Upper lobe of right lung (tissue), 1 donor: ENCODE measurements at places on chromosomes 3 and 15. TPM values are rescaled to one million over a fixed set of nuclear protein-coding genes. Genes with fewer than 3 reads are reported as not detected.

PRSS50 gene
- 0.20 TPM for total RNA-seq

CAPN3 gene
- total RNA-seq: 45.4 TPM

P2RY1 gene
- total RNA-seq: 22.5 TPM

FGD5 gene
- total RNA-seq: 84.2 TPM

GRCh38 chr3:127406309-127407025, 118.6 kb upstream of the PRR20G start:
- peak; percentile 46 for DNase-seq

DNA sequence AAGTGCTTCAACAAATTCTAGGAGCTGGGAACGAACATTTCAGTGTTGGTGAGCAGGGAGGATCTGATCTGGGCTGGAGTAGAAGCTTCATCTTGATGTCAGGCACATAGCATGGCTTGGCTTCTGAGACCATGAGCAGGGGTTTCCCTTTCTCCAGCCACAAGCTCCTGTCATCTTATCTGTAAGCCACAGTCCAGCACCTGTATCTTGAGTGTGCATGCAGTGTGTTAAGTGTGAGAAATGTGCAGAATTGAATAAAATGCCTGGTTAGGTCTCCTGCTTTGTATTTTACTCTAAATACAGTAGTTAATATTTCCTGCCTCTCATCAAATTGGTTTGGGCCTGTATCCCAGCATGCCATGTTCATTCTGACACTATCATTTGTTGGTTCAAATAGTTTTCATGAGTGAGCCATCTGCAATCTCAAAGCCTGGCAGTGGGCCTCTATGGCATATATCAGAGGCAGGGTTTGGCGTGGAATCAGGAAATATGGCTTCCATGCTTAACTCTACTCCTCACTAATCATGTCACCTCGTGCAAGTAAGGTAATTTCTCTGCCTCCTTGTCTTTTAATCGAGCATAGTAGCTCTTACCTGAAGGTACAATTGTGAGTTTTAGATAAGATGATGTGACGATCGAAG, 43.3 kb downstream of the TLNRD1 start:
- DNase-seq: no peak

DNA sequence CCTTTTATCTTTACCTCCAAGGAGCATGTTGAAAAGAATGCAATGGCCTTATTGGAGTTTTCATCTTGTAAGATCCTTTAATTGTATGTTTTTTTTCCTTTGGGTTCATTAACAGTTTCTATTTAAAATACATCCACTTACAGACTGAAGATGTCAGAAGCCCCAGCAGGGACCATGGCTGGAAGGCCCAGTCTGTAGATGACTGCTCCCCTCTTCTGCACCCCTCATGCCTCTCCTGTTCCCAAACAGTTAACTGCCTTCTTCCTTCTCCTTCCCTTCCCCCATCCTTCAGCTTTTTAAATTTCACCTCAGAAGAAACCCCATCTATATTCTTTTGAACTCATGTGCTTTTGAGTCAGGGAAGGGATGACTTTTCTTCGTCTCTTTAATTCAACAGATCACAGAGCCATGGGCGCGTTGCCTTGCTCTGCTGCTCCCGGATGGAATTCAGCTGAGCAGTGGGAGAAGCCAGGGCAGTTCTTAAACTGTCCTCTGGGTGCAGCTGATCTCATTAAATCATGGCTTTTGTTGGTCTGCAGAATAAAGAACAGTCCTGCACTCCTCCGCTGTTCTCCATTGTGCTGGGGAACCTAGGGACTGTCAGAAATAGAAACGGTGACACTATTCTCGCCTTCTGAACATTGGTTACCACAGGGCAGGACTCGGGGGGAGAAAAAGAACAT, 71.5 kb upstream of the EIF1B start:
- no peak for DNase-seq

GRCh38 chr3:134860141-134860540, 65.1 kb downstream of the EPHB1 start:
- no peak for DNase-seq

DNA sequence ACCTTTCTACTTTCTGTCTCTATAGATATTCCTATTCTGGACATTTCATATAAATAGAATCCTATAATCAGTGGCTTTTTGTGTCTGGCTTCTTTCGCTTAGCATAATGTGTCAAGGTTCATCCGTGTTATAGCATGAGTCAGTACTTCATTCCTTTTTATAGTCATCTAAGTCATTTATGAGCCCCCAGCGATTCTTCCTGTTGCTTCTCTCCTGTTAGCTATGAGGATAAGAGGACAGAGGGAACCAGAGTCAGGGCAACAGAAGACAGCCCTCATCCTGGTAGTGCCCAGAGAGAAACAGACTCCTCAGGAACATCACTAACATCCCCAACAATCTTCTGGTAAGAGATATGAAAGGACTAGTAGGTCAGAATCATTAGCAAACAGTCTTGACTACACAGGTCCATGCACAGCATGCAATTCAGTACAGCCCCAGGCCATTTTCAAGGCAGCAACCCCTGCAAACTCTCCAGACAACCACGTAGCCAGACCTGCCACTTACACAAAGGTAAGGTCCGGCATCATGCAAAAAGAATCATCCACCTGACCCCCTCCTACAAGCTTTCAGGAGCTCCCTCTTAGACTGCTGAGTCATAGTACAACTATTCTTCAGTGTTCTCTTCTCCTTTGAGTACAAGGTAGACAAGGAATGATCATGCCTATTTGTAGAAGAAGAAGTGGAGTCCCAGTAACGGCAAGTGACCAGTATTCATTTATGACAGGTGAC, 91.5 kb downstream of the MYLK start:
- no peak for DNase-seq

- DNase-seq: no peak
Observed at GRCh38 chr15:63370764-63371163, 10.9 kb downstream of the CA12 start.

GRCh38 chr3:70889162-70890019, 577.0 kb upstream of the MDFIC2 start:
- no peak for DNase-seq

- DNase-seq: no peak
Observed at GRCh38 chr3:70981231-70981880, 602.2 kb downstream of the FOXP1 start.

GRCh38 chr3:114760679-114761078, 386.4 kb downstream of the ZBTB20 start:
- no peak for DNase-seq

- DNase-seq: no peak
Observed at GRCh38 chr3:61524933-61525332, 36.4 kb upstream of the PTPRG start.

DNA sequence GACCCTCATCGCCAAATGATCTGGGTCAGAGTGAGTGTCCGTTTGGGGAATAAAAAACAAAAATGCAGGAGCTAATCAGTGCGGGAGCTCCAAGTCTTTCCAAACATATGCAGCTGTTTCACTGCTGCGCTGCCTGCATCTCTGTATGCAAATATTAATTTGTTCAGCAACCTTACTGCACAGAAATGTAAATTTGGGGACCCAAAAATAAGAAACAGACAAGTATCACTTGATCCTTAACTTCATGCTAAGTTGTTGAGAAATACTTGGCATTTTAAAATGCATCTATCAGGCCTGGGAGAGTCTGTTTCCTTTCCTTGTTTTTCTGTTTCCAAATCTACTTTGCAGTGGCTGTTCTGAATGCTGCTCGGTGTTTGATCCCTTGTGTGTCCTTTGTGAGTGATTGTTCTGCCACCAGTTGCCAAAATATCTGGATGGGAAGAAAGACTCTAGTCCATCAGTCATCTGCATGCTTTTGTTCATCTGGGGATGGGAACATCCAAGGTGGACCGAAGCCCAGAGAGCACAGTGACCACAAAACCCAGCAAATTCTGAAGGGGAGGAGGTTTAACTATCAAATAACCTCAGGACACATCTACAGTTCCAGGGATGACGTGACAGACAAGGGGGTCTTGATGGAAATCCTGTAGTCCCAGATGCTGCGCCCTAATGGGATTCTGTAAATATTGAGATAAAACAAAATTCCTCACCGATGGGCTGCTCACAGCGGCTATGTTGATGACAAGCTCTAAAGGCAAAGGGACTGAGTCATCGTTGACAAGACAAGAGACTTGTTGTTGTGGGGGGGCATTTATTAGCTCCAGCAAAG, 199.5 kb upstream of the WNT5A start:
- DNase-seq: no peak

DNA sequence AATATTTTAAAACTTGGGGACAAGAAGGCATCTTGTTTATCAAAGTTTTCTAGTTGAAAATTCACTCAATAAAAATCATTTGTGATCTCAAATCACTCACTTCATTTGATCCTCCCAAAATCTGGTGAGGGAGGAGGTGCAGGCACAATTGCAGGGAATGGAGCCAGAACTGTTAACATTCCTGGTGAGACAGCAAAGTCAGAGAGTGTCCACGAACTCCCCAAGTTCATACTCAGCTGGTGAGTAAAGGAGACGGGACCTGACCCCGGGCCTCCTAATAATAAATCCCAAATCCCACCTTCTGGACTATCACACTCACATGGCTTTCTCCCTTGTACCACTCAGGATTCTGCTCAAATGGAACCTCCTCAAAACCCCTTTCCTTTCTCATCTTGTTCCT, 252.3 kb upstream of the LRTM1 start:
- no peak for DNase-seq

GRCh38 chr15:70060214-70060992, 37.3 kb downstream of the TLE3 start:
- DNase-seq: no peak

- DNase-seq: no peak
Observed at GRCh38 chr3:150721285-150722130, 17.8 kb upstream of the ERICH6 start.

DNA sequence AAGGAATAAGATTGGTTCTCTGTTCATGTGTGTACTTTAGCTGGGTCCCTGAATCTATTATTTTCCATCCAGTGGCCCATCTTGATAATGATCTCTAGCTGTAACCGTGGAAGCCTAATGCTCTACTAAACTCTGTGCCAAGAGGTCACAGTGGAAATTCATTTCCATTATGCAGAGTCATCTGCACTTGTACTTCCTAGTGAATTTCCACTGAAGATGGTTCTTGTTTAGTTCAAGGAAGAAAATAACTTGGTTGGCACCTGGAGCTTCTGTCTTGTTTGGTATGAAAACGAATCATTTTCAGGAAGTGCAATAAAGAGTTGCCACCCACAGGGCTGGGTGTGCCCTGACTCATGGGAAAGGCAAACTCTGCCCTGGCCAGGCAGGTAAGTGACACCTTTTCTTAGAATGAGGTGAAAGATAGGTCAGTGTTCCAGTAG, 10.3 kb downstream of the LPP start:
- no peak for DNase-seq

- DNase-seq: no peak
Observed at GRCh38 chr3:106631373-106632108, 745.7 kb upstream of the CCDC54 start.

- peak; percentile 95 for DNase-seq
Observed at GRCh38 chr15:40906091-40906990, 12.1 kb downstream of the VPS18 start.

DNA sequence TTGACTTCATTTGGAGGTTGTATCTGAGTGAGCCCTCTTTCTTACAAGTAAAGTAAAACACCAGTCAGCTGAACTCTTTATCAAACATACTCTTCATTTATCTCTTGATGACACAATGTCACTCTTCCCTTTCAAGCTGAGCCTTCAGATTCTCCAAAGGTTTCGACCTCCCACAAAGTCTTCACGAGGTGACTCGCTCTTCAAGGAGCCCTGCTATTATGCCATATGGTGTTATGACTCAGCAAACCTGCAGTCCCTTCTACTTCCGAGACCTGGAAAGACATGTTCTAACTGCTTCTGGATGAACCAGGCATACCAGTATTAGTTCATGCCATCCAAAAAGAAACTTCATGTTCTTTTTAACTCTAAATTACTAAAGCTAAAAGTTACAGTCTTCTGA, 23.1 kb downstream of the AADAC start:
- DNase-seq: no peak

GRCh38 chr3:81554801-81555200, 206.6 kb downstream of the GBE1 start:
- no peak for DNase-seq

GRCh38 chr3:106759731-106760130, 617.5 kb upstream of the CCDC54 start:
- DNase-seq: no peak

DNA sequence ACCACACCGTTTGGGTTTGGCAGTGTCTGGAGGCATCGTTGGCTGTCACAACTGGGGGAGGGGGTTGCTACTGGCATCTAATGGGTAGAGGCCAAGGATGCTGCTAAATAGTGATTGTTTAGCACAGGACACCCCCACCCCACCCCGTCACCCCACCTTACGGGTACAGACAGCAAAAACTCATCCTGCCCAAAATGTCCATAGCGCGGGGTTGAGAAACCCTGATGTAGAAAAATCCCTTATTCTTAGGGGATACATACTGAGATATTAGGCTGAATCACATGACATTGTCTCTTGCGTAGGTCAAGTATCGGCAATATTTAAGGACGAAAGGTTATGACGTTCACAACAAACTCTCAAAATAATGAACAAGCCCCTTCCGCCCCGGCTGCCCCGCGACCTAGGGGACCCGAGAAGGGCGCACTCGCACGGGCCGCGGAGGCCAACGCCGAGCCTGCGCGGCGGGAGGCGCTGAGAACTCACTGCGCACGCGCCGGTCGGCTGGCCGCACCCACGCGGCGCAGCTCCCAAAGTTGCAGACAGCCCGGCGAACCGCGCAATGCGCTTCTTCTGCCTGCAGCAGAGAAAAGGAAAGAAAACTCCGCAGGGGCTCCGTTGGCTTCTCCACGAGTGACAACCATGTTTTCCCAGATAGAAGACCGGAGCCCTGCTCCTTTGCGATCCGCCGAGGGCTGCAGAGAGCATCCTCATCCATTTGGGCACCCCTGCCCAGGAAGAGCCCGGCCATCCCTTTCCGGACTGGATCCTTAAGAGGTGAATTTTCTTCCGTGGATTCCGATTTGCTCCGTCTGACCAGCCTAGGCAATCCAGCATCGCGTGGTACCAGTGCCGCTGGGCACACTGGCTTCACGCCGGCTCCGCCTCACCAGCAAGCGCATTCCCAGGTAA, 136.8 kb upstream of the CCDC54 start:
- DNase-seq: peak; percentile 88

- DNase-seq: no peak
Observed at GRCh38 chr15:49709646-49710214, 88.9 kb downstream of the DTWD1 start.

DNA sequence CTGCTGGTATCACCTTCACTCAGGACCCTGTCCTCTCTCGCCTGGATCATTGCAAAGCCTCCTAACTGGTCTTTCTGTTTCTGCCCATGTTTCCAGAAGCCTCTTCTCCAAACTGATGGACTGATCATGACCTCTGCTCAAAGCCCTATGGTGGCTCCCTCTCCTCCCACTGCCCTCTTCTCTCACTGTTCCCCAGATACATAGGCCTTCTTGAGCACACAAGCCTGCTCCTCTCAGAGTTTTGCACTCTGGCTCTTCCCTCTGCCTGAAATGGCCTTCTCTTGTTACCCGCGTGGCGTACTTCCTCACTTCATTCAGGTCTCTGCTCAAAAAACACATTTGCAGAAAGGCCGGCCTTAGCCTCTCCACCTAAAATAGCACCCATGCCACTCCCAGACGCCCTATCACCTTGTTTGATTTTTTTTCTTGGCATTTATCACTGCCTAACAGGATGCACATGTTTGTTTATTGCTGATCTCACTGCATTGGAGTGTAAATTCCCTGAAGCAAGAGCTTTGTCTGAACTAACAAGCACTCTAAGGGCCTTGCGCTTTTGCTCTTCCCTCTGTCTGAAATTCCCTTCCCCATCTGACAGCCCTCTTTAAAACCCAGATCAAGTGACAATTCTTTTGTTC, 1.4 kb upstream of the ETFA start:
- DNase-seq: no peak
